ENCODE measurements at places on chromosomes 1 and 21.

GRCh38 chr1:24154215-24154614, 11.3 kb upstream of the IL22RA1 start:
- no peak for DNase-seq

GRCh38 chr1:204493145-204493983, 1.2 kb downstream of the PIK3C2B start:
- peak; percentile 22 for DNase-seq

- DNase-seq = no peak
Measured at GRCh38 chr1:2949966-2950925, 71.0 kb upstream of the ACTRT2 start.

DNA sequence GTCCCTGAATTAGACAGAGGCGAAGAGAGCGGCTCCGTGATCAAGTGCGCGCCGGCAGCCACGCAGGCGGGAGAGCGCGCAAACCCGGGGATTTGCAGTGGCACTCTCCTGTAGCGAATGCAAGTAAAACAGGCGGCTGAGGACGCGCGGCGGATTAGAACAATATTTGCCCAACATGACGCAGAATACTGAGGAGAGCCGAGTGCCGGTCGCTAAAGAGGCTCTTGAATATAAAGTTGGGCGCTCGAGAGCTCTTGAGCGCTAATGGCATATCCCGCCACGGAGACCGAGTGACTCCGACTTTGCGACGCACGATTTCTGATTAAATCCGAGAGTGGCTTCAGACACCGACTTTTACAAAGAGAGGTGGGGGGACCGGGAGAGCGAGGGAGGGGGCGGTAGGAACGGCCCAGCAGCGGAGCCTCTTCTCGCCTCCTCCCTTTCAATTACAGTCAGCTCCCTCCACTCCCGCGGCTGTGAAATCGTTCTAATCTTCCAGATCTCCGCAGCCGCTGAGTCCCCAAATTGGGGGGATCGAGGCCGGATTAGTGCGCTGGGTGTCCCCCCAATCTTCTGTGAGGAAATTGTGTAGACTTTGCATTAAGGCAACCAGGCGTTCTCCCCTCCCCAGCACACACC, 2.3 kb downstream of the PAX7 start:
- no peak for DNase-seq

- DNase-seq = no peak
Measured at GRCh38 chr1:47866601-47867437, 130.4 kb downstream of the TRABD2B start.

DNA sequence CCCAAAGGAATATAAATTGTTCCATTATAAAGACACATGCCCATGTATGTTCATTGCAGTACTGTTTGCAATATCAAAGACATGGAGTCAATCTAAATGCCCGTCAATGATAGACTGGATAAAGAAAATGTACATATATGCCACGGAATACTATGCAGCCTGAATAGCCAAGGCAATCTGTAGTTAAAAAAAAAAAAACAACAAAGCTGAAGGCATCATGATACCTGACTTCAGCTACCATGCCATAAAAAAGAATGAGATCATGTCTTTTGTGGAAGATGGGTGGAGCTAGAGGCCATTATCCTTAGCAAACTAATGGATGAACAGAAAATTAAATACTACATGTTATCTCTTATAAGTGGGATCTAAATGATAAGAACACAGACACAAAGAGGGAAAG, 36.0 kb downstream of the GPR88 start:
- DNase-seq = no peak

- DNase-seq = no peak
Measured at GRCh38 chr1:183604815-183605214, 14.6 kb upstream of the NCF2 start.

GRCh38 chr1:31627930-31628559, 10.6 kb downstream of the HCRTR1 start:
- DNase-seq = no peak

DNA sequence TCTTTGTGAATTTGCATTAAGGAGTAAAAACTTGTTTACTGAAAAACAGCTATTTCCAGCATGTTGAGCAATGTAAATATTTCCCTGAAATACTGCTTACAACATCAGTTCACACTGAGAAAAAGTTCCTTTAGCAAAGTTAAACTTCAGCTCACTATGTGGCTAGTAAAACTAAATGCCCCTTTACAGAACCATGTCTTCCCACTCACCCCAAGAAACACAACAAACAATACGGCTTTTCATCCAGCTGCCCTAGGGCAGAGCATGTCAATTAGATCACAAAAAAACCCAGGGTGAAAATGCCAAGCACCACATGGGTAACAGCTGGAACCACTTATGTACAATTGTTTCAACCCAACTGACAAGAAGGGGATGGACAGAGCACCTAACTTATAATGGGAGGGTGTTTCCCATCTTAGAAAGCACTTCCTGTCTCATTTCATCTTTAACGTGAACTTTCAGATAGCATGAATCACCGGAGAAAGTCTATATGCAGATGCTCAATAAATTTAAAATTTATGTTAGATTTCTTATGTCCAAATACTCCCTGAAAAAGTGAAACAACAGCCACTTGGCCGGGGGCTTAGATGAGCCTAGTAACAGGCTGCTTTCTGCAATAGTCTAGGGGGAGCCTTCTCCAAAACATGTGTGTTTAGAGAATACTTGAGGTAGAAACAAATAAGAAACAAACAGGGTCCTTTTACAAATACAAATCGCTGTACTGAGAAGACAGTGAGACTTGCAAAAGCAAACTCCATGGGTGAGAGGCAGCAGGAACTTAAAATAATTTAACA, 6.6 kb downstream of the NID1 start:
- no peak for DNase-seq

GRCh38 chr1:45895406-45895805, 92.0 kb downstream of the MAST2 start:
- no peak for DNase-seq

DNA sequence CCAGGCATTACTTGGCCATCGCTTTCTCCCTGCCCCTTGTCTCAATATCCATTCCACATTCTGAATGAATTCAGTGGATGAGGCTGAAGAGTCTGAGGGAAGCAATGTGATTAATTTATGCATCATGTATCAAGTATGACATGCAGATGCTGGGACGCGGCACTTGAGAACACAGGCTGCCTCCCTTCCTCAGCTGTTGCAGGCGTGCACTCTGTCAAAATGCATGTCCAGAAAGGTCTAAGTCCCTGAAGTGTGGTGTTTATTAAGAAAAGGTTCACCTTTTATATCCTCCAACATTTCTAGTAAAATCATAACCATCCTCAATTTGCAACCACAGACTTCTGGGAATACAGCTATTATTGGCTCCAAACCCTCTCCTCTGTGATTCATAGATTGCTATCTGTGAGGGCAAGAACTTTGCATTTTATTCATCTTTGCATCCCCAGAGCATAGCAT, 22.6 kb upstream of the RAB3GAP2 start:
- no peak for DNase-seq

DNA sequence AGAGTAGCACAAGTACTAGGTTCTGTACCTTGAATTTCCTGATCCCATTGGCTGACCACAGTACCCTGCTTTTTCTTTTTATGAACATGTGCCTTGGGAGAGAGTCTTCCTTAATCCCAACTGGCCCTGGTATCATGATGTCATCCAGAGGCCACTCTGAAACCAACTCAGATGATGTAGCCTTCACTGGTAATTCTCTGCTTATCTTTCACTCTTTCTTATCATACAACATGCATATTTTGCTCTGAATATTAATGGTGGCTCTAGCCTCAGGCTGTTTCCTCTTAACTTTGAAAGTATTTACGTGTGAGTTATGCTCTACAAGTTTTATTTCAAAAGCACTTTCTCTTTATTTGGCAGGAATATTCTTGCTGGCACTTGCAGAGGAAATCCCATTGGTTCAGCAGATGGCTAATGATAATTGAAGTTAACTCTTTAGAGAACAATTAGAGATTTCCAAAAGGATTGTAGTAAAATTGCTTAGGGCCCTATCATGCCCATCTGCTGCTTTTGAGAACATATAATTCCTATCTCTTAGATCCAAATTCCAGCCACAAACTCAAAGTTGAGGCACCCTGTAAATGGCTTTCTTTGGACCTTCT, 86.1 kb downstream of the PTGER3 start:
- DNase-seq = no peak

- no peak for DNase-seq
Measured at GRCh38 chr1:85289207-85289847, 12.9 kb upstream of the BCL10 start.

GRCh38 chr1:118991448-118991847, 3.3 kb upstream of the TBX15 start:
- no peak for DNase-seq

- no peak for DNase-seq
Measured at GRCh38 chr1:247646867-247647266, 32.7 kb downstream of the OR13G1 start.

- DNase-seq = no peak
Measured at GRCh38 chr1:40014812-40015594, 25.5 kb upstream of the CAP1 start.

GRCh38 chr1:100780814-100781213, 61.3 kb downstream of the VCAM1 start:
- no peak for DNase-seq

DNA sequence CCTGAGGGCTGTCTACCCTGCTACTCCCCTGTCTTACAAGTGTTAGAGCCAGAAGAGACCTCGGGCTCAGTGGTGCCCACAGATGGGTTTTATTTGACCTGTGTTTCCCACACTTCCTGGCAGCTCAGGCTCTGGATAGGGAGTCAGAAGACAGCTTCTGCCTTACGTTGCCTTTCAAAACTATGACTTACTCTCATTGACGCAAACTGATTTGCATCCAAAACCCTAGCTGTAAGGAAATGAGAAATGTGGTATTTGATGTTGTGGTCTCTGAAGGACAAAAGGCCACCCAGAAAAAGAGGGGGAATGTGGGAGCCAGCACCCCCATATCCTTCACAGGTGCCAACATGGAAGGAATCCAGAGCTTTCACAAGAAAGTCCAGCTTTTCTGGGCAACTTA, 180.2 kb downstream of the ATG4C start:
- DNase-seq = no peak

- DNase-seq = no peak
Measured at GRCh38 chr1:97553971-97554370, 366.9 kb downstream of the DPYD start.

GRCh38 chr1:33332357-33332789, 11.5 kb upstream of the A3GALT2 start:
- DNase-seq = no peak

- DNase-seq = no peak
Measured at GRCh38 chr1:66388913-66389312, 145.0 kb upstream of the SGIP1 start.

GRCh38 chr1:35001743-35002142, 16.6 kb upstream of the TMEM35B start:
- DNase-seq = no peak

DNA sequence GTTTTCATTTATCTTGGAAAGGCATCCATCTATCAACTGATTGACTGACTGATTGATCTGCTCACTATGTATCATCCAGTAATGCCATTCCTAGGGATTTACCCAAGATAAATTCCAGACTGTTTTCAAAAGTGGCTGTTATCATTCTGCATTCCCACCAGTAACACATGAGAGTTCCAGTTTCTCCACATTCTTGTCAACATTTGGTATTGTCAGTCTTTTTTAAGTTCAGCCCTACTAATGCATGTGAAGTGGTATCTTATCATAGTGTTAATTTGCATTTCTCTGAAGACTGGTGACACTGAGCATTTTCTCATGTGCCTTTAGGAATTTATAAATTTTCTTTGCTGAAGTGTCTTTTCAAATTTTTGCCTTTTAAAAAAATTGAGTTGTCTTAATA, 99.6 kb downstream of the SIM2 start:
- no peak for DNase-seq

- DNase-seq = no peak
Measured at GRCh38 chr1:80375662-80376061, 1369.1 kb upstream of the ADGRL4 start.

GRCh38 chr1:40034869-40035268, 5.7 kb upstream of the CAP1 start:
- no peak for DNase-seq

GRCh38 chr1:244779410-244779809, 56.0 kb upstream of the COX20 start:
- no peak for DNase-seq

DNA sequence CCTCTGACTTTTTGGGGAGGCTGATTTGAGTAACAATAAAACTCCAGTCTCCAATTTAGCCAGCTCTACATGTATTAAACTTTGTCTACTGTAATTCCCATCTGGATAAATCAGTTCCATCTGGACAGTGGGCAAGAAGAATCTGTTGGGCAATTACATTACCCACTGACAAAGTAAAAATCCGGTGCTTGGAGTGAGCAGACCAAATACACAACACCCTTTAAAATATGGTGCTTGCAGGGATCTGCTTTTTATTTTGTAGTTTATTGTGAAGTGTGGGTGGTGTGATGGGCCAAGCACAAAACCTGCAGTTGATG, 8.9 kb upstream of the CD55 start:
- no peak for DNase-seq

DNA sequence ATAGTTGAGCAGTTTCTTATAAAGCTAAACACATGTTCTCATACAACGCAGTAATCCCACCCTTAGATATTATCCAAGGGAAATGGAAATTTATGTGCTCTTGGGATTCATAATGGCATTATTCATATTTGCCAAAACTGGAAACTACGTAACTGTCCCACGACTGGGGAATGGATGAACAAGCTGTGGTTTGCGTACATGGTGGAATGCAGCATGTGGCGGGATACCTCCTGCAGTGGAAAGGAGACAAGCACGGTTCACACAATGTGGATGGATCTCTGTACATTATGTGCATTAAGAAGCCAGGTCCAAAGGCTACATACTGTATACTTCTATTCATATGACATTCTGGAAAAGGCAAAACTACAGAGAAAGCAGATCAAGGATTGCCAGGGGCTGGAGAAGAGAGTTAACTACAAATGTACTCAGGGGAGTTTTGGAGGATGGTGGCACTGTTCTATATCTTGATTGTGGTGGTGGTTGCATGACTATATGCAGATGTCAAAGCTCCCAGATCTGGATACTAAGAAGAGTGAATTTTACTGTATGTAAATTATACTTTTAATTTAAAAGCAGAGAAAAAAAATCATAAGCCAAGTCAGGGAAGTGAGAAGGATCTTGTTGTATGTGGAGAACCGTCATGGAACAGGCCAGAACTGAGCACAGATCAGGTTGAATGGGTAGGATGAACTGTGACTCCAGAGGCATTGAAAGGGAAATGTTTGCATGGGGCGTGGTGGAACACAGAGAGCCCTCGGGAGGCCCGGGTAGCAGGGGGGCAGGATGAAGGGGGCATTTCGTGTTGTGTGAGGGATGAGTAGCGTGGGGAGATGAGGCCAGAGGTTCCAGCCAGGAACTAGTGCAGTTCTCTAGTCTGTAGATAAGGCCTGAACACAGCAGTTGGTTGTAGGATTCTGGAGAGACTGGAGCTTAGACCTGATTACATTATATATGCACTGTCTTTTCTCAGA, 90.7 kb downstream of the GALNT2 start:
- DNase-seq = no peak

GRCh38 chr1:17167041-17167785, 37.7 kb upstream of the PADI1 start:
- no peak for DNase-seq
